ENCODE measurements at places on chromosomes 4 and X.

DNA sequence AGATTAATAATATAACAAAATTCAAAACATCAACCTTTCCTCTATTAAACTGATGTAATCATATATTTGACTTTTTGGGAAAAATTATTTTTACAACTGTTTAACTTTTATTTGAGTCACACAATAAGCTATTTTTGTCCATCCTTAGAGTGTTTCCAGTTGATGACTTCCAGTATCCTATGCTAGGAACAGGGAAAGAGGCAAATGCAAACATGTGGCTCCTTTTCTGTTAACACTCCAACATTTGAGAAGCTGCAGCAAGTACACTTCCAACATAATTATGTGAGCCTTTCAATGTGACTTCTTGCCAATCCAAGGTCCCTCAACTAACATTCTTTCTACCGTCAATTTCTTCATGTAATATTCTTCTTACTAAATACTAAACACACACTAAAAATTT, 117.7 kb downstream of the PPA2 start:
- DNase-seq, result no peak

DNA sequence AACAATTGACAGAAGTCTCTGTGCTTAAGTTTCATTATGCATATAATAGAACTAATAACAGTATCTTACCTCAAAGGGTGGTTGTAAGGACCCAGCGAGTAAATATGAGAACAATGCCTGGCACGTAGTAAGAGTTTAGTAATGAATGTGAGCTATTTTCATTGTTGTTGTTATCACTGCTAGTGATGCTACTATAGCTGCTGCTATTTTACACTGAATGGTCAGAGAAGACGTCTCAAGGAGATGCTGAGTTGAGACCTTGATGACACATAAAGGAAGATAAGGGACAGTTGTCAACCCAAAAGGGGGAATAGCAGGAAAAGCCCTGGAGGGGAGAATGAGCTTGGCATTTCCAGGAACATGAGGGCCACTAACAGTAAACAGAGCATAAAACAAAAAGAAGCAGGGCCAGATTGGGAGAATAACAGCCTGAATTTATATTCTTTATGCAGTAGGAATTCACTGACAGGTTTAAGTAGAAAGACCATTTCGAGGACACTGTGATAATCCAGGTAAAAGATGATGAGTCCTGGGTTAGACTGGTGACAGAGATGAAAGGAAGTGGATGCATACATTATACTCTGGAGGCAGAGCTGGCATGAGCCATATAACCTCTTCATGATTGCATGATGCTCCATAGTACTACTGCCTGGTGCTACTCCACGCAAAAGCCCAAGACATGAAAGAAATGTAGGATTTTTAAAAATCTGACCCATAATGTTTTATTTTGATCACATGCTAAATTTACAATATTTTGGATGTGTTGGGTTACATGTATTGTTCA, 23.1 kb downstream of the ATP8A1 start:
- DNase-seq, result no peak

DNA sequence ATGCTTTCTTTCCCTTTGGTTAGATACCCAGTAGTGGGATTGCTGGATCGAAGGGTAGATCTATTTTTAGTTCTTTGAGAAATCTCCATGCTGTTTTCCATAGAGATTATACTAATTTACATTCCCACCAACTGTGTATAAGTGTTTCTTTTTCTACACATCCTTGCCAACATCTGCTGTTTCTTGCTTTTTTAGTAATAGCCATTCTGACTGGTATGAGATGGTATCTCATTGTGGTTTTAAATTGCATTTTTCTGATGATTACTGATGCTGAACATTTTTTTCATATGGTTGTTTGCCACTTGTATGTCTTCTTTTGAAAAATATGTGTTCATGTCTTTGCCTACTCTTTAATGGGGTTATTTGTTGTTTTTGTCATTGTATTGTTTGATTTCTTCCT, 6.6 kb upstream of the AGA start:
- no peak for DNase-seq

DNA sequence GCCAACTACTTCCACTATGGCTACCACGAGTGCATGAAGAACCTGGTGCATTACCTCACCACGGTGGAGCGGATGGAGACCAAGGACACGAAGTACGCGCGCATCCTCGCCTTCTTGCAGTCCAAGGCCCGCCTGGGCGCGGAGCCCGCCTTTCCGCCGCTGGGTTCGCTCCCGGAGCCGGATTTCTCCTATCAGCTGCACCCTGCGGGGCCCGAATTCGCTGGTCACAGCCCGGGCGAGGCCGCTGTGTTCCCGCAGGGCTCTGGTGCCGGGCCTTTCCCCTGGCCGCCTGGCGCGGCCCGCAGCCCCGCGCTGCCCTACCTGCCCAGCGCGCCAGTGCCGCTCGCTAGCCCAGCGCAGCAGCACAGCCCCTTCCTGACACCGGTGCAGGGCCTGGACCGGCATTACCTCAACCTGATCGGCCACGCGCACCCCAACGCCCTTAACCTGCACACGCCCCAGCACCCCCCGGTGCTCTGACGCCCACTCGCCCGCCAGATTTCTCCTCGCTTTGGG, 2.1 kb downstream of the HELT start:
- no peak for DNase-seq

DNA sequence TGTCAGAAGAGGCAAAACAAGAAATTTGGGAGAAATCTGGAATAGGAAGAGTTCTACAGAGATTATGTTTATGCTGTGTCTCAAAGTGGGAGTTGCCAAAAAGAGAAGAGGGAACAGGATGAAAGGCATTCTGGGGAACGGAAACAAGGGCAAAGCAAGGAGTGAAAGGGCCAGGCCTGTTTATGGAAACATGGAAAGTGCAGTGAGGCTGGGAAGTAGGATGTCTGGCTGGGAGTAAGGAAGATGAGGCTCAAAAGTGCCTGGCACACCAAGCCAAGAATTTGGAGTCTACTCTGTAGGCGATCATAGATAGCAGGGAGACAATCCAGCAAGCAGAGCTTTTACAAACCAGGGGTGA, 1.8 kb upstream of the CUL4B start:
- peak; percentile 41 for DNase-seq
